ENCODE measurements at places on chromosomes 4 and X. TPM values are rescaled to one million over a fixed set of nuclear protein-coding genes. Genes with fewer than 3 reads are reported as not detected.

Gene NWD2
- 0.49 TPM for total RNA-seq

Gene SPANXN3
- not detected for total RNA-seq

Gene LRIT3
- total RNA-seq = not detected

DNA sequence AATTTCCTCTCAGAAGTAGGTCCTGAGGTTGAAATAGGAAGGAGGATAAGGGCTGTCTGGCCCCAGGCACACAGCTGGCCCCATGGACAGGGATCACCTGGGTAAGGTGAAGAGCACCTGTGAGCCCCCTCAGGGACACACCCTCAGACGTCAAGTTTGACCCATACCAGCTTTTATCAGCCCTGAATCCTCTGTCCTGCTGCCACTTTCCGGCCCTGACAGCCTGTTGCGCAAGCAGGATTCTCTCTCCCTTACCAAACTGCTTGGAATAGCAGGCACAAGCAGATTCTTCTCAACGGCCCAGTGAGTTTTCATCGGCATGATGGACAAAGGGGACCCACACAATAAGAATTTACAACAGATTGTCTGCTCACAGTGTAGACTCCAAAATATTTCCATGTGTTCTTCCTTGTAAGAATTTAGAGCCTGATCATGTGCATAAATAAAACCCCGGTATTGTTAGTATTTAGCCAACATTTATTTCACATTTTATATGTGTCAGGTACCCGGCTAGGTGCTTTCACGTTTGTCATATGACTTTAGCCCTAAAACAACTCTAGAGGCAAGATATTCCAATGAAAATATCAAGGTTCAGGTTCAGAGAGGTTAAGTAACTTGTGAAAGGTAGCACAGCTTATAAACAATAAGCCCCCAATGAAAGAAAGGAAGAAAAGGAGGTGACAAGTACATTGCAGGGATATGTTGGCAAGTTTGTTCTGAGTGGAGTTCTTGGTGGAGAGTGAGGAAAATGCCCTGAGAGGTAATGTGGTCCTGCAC, 107.2 kb upstream of the KIT start:
- H3K36me3 ChIP-seq = no peaks in the 10 kb centered on the region
- DNase-seq = peak; percentile 64
- H3K4me3 ChIP-seq = no peak overlapping the region
- H3K27ac ChIP-seq = no peak overlapping the region
- H3K4me1 ChIP-seq = peaks cover 11% of the 10 kb centered on the region

- no peak overlapping the region for H3K27ac ChIP-seq
- H3K36me3 ChIP-seq = no peaks in the 10 kb centered on the region
- no peak for DNase-seq
- H3K27me3 ChIP-seq = no peaks in the 10 kb centered on the region
Measured at GRCh38 chr4:156113138-156113765, 159.6 kb upstream of the CTSO start.

DNA sequence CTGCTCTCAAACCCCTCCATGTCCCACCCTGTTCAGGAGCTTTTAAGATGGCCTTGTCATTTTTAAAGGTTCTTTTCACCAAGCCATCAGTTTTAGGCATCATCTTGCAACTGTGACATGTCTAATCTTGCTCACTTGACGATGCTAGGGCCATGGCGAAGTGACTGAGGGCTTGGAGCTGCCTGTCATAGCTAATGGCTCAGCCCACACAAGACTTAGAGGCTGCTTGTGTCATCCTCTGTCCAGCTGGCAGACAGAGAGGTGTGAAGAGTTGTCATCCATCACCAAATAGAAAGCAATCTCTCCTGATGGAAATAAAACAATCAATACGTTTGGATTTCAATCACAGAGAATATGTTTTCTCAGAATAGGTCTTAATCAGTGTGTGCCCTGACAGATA, 194.9 kb downstream of the HS6ST2 start:
- no peaks in the 10 kb centered on the region for H3K36me3 ChIP-seq
- H3K27ac ChIP-seq = no peak overlapping the region
- DNase-seq = no peak
- H3K4me3 ChIP-seq = no peak overlapping the region
- no peaks in the 10 kb centered on the region for H3K4me1 ChIP-seq
- H3K27me3 ChIP-seq = no peaks in the 10 kb centered on the region

- H3K36me3 ChIP-seq = no peaks in the 10 kb centered on the region
- H3K27ac ChIP-seq = no peak overlapping the region
- H3K27me3 ChIP-seq = no peaks in the 10 kb centered on the region
- DNase-seq = no peak
Measured at GRCh38 chrX:151082077-151082948, 94.1 kb upstream of the GPR50 start.

DNA sequence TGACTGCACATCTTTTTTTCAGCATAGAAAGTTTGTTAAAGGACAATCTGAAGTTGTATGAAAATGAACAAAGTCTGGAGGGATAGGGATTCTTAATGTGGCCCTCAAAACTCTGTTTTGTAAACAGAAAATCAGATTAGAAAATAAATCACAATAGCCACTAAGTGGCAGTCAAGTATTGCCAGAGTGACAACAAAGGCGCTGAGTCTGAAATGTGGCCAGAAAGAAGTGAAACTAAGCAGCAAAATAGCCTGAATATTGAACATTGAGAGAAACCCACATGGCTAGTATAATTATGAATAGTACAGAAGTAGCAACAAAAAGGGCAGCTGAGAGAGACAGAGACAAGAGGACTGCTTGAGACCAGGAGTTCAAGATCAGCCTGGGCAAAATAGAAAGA, 81.1 kb upstream of the CT45A1 start:
- H3K4me3 ChIP-seq = no peak overlapping the region
- no peak for DNase-seq
- no peaks in the 10 kb centered on the region for H3K27me3 ChIP-seq
- H3K4me1 ChIP-seq = no peaks in the 10 kb centered on the region
- H3K27ac ChIP-seq = no peak overlapping the region

DNA sequence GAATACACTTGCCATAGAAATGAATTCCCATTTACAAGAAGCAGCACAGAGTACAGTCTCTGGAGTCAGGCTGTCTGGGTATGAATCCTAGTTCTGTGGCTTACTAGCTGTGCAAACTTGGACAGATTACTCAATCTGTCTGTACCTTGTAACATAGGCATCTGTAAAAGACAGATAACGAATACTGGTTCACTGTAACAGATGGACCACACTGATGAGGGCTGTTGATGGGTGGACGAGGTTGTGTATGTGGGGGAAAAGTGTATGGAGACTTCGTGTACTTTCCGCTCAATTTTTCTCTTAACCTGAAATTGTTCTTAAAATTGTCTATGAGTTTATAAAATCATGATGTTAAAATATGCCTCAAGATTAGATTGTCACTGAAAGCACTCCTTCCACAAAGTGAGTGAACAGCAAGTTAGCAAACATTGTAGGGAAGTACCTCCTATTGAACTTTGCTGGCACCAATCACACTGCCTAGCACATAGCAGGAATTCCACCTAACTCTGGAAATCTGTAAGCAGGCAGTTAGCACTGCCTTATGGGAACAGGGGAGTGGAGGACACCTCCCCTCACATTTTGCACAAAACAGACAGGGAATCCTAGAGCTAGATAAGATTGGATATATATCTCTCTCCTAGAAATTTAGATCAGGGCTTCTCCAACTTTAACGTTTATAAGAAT, 6.5 kb upstream of the EXOSC9 start:
- no peaks in the 10 kb centered on the region for H3K4me1 ChIP-seq
- H3K27ac ChIP-seq = no peak overlapping the region
- H3K36me3 ChIP-seq = no peaks in the 10 kb centered on the region
- no peak overlapping the region for H3K4me3 ChIP-seq

DNA sequence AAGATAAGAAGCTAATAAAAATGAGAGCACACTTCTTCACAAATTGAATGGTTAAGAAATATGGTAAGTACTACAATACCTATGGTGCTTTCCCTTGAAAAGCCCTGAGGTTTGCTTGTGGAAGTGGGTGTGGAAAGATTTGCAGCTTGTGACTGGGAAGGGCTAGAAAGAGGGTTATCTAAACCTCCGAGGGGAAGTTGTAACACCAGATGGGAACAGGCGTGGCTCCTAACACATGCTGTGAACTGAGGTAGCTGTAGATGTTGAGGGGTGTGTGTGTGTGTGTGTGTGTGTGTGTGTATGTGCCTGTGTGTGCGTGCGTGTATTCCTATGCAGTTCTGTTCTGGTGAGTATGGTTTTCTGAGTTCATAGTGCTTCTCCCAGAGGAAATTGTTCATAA, 21.5 kb downstream of the FRMPD4 start:
- H3K4me1 ChIP-seq = no peaks in the 10 kb centered on the region
- no peak overlapping the region for H3K27ac ChIP-seq
- DNase-seq = no peak
- no peak overlapping the region for H3K4me3 ChIP-seq
- no peaks in the 10 kb centered on the region for H3K36me3 ChIP-seq
- no peaks in the 10 kb centered on the region for H3K27me3 ChIP-seq

Gene FREM3
- total RNA-seq = not detected
